ENCODE measurements at places on chromosomes 6 and 20. TPM values are rescaled to one million over a fixed set of nuclear protein-coding genes. Genes with fewer than 3 reads are reported as not detected.

MBOAT1 gene
- 11.2 TPM for total RNA-seq

CLPSL1 gene
- not detected for total RNA-seq

TREML2 gene
- 15.0 TPM for total RNA-seq

RBM24 gene
- not detected for total RNA-seq

IPCEF1 gene
- total RNA-seq = 20.4 TPM

TFB1M gene
- 41.3 TPM for total RNA-seq

PLN gene
- total RNA-seq = not detected

CYP21A2 gene
- total RNA-seq = 1.1 TPM

MARCKS gene
- total RNA-seq = 1.7 TPM

All from activated T-cell treated with anti-CD3 and anti-CD28 coated beads, Interleukin-2, amount 50 U/mL, for 72 hours (primary cell).